ENCODE measurements at places on chromosomes 6 and 20.

GRCh38 chr6:4316867-4317400 lies 181.6 kb upstream of the ECI2 start:
- DNase-seq = no peak

GRCh38 chr20:18188434-18188833 lies 50.8 kb downstream of the KAT14 start:
- no peak for DNase-seq

DNA sequence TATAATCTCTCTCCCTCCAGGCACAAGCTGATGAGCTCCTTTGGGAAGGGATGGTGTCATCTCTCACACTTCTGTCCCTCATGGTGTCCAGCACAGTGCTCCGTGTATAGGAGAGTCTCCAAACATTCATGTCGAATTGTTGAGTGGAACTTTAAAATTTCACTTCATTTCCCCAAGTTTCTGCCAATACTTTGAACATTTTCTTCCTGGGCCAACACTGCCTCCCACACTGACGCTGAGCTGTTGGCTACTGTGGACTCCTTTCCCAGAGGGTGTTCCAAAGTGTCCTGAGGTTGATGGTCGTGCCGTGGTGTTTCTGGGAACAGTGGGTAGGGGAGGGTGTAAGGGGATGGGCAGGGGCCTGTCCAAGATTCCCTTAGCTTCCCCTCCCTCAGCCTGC lies 122.7 kb downstream of the TIAM2 start:
- DNase-seq = no peak

DNA sequence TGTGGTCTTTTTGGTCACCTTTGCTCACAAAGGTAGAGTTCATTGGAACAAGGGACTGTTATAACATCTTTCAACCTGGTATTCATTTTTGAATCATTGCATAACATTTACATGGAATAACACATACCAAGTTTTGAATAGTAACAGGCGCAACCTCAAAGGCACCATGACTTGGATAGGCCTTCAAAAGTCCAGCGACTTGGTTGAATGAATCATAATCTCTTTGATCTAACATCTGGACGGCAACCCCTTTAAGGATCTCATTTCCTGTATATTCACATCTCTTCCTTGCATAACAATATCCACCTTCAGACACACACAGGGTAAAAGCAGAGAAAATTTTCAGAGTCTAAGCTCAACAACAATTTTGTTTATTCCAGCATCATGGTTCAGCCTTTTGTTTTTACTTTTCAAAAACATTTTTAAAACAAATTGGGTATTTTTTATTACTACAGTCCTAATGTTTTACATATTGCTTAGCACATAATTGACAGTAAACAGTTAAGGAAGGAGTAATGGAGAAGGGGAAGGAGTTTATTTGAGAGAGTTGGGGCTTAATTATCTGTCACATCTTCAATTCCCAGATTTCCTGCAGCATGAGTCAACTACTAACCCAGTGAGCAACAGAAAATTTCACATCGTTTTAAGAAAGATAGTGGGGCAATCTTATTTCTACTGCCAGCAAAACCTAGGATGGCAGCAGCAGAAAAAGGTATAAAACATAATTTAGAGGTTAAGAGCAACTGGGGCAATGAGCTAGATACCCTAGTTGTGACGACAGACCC lies 41.8 kb upstream of the F13A1 start:
- no peak for DNase-seq

GRCh38 chr6:66149132-66149531 lies 442.1 kb upstream of the EYS start:
- DNase-seq = no peak

GRCh38 chr6:52612336-52613054 lies 35.6 kb upstream of the TRAM2 start:
- DNase-seq = no peak

DNA sequence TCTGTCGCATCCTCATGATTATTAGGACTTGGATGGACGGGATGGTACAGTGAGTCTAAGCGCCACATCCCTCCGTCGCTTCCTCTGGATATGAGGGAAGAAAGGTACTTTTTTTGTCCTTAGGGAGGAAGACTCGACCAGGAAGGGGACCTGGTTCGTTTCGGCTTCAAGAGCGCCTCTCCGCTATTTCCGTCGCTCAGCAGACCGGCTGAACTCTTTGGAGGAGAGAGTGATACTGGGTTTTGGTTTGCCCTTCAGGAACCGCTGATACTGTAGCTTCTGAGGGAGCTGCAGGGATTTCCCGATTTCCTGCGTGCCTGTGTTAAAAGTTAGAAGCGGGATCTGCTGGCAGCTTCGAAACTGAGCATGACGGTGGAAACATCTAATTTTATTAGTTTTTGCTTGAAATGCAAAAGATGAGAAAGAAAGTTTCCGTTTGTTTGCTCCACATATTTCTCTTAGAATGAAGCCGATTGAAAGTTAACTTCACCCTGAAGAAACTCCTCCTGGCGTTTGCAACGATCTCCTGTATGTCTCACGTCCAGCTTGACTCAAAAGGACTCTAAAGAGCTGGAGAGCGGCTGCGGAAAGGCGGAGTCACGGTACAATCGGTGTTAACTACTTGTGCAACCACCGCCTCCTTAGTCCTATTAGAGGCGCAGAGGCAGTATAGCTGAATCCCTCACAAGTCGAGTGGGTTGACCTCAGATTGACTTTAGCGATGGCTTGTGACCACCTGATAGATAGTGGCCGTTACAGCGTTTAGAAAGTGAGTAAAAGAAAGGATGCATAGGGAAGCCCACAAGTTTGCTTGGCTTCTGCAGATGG lies 129.4 kb downstream of the TRIM27 start:
- no peak for DNase-seq

GRCh38 chr6:169190970-169191369 lies 62.7 kb downstream of the THBS2 start:
- no peak for DNase-seq

GRCh38 chr6:68040312-68040778 lies 594.7 kb upstream of the ADGRB3 start:
- DNase-seq = no peak

DNA sequence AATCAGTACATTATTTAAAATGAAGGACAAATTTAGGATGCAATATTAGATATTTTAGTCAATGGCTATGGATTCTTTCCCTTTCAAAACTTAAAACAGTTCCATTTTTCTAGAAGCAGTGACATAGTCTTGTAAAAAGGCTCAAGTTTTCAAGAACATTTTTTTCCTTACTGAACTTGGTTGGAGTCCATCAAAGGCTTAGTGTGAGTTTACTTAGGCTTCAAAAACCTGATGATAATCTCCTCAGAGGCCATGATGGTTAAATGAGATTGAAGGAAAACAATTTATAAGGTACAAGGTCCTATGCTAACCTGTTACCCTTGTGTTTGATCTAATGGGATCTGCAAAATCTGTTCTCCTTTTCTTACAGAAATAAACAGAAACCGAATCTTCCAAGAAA lies 531.8 kb downstream of the UTRN start:
- DNase-seq = no peak

- no peak for DNase-seq
These were observed 589 bp upstream of the PDCD2 start for GRCh38 chr6:170584954-170585498.

- DNase-seq = no peak
These were observed 14.5 kb upstream of the ZNF311 start for GRCh38 chr6:29019629-29020028.

- DNase-seq = no peak
These were observed 66.2 kb upstream of the PHACTR2 start for GRCh38 chr6:143611580-143611979.

DNA sequence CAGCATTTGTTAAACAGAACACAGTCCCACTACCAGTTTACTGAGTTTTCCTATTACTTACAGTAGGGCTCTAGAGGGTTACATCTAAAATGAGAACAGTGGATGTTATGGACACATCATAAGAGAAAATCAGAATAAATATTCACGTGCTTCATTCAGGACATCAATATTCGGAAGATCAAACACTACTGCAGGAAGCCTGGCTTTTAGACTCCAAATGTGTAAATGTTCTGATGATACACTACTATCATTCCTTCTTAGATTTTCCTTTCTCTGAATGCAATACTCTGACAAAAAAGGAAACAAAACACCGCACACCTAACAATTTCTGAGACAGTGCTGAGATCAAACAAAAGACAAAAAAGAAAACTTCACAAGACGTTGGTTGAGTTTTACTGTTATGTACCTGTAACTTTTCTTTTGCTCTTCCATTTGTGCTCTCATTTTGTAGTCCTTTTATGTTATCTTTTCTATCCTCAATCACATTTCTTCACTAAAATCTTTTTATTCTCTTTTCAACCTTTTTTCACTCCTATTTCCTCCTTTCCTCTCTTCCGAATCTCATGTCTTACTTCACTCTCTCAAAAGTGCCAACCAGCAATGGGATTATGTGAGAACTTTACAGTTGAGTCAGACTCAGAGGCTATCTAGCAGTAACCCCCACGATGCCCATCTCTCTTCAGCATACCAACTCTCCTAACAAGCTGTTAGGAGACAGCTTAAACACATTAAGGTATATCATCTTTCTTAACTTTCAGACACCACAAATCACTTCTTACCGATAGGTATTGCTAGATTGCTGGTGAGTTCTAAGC lies 1.7 kb downstream of the FAM184A start:
- peak; percentile 2 for DNase-seq

DNA sequence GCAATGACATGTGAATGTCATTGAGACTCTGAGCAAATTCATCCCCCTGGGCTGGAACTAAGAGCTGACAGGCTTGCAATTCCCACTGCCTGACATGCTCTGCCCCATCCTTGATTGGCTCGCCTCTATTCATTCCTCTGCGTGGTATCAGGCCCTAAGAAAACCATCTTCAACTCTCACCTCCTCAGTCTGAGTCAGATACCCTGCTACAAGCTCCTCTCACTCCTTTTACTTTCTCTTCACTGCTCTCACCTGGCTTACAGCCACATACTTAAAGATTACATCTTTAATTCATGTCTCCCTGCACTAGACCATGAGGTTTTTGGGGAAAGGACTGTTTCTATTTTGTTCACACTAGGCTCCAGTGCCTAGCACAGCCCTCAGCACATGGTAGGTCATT lies 131.6 kb downstream of the KIF6 start:
- DNase-seq = peak; percentile 1

DNA sequence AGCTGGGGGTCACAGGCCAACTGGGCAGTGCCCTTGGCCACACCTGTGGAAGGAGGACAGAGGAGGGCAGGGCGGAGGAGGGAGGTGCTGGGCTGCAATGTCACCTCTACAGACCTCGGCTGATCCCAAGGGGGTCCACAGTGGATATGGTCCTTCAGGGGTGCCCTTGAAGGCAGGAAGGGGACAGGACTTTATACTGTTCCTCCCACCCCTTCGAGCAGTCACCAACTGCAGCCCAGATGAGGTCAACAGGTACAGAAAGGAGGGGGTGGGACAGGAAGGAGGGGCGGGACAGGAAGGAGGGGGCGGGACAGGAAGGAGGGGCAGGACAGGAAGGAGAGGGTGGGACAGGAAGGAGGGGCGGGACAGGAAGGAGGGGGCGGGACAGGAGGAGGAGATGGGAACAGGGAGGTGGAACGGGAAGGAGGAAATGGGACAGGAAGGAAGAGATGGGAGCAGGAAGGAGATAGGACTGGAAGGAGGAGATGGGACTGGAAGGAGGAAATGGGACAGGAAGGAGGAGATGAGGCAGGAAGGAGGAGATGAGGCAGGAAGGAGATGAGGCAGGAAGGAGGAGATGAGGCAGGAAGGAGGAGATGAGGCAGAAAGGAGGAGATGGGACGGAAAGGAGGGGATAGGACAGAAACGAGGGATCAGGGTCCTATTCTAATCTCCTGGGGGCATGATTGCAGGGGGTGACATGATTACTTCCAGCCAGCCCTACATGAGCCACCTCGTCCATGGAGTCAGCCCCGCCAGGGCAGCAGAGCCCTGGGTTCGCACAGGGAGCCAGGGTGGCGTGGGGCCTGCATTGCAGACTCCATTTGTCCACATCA lies 19.4 kb upstream of the MRGBP start:
- DNase-seq = no peak

- peak; percentile 58 for DNase-seq
These were observed 8.1 kb downstream of the NEDD9 start for GRCh38 chr6:11224252-11224965.

GRCh38 chr6:123635567-123635966 lies 1.2 kb downstream of the TRDN start:
- no peak for DNase-seq

DNA sequence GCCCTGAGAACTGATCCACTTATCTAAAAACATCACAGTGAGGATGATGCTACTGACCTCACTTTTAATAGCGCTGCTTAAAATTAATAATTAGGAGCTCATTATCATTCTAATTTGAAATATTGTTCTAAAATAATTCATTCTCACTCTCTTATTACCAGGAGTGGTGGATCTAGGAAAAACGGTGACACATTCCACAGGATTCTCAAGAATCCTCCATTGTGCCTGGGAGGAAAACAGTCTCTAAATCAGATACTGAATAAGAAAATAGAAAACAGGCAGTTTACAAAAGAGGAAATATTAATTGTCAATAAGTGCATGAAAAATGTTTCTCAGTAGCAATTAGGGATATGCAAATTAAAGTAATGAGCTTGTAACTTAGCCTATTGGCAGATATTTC lies 187.4 kb downstream of the TENT5A start:
- DNase-seq = no peak

DNA sequence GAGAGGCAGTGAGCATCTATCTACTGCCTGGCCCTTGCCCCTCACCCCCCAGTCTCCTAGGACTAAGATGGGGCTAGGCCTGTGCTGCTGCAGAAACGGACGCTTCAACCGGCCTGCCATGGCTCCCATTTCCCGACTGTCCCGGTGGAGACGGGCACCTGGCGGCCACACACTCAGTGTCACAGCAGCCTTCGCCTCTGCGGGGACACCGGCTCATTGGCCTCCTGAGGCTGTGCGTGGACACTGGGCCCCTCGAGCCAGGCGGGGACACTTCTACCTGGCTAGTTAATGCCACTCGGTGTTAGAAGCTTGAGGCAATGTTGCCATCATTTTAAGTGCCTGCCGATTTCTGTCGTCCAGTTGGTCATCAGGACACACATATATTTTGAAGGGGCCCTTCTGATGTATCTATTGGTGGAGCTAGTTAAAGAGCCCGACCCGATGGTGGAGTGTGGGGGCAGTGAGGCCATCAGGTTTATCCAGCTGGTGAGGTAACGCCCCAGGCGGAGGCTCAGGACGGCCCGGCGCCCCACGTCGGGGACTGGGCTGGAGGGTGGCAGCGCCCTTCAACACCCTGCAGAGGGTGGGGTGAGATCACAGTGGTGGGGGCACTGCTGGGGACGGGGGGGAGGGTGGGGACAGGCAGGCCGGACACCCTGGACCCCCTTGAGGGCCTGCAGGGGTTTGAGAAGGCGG lies 58.9 kb upstream of the GATA5 start:
- DNase-seq = no peak

- no peak for DNase-seq
These were observed 17.5 kb downstream of the C20orf173 start for GRCh38 chr20:35511814-35512420.

- no peak for DNase-seq
These were observed 48.7 kb upstream of the ARMH2 start for GRCh38 chr6:24847402-24847801.

- no peak for DNase-seq
These were observed 126.0 kb upstream of the LRFN2 start for GRCh38 chr6:40713002-40713719.

Data from T-helper 2 cell (primary cell).